Effector CD4-positive, alpha-beta T cell (primary cell): ENCODE measurements at places on chromosomes 3 and 15.

DNA sequence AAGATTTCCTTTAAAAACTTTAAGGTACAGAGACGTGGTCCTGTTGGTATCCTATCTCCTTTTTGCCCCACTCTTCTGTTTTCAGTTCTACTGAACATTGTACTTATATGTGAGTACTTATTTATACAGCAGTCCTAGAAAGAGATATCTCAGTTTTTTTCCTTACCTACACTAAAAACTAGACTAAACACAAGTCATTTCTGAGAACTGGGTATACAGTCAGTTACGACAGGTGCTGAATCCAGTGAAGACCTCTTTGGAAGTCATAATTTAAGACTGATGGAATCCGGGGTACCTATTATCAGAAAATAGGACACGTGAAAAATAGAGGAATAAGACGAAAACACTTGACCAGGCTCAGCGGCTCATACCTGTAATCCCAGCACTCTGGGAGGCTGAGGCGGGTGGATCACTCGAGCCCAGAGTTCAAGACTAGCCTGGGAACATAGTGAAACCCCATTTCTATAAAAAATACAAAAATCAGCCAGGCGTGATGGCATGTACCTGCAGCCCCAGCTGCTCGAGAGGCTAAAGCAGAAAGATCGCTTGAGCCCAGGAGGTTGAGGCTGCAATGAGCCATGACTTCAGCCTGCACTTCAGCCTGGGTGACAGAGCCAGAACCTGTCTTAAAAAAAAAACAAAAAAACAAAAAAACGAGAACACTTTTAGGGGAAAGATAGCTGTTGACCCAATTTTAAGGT, 76.3 kb downstream of the KLHL25 start:
- DNase-seq, result no peak

- peak; percentile 37 for DNase-seq
Measured at GRCh38 chr15:63473999-63474809, 30.2 kb upstream of the USP3 start.

DNA sequence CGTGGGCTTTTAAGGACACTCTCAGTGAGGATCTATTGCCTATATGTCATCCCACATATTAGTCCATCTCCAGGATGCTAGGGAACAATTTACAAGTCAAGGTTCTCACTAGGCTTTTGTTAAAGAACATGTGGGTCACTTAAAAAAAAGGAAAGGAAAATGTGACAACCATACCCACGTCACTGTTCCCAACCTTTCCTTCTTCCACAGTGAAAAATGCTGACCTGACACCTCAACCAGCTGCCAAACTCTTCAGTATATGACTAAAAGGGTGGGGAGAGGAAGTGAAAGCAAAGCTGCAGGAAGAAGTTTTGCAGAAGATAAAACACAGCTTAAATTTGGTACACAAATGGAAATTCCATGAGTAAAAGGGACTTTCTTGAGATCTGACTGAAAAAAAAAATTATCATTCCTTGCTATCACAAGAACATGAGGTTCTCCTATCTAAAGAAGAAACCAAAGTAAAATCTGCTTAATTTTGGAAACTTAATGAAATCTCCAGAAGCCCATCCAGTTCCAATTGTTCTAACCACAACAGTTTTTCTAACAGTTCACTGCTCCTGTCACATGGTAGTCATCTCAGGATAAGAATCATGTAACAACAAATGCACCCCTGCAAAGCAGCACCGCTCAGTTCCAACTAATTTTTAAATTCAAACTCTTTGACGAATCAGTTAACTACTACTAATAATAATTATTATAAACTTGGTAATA, 117.0 kb upstream of the TSPAN3 start:
- DNase-seq, result no peak

DNA sequence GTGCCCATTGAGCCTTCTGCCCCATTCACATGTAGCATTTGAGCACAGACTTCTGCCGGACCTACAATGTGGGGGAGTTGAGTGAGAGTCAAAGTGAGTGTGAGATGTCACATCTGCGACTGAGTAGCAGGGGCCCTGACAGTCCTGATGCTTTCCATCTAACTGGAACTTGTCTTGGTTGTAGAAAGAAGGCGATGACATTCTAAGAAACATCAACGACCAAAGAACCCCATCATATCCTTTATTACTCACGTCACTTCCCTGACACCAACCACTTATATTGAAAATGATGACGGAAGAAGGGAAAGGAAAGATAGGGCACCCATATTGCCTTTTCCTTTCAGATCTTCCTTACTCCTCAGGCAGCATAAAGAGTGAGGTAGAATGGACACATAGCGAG, 30.5 kb downstream of the SMAD3 start:
- DNase-seq, result no peak

- DNase-seq, result no peak
Measured at GRCh38 chr3:116444115-116444747, 1.1 kb downstream of the LSAMP start.

GRCh38 chr3:75144406-75144805, 519.7 kb upstream of the FRG2C start:
- no peak for DNase-seq
